Cortex of kidney (tissue), 1 donor: ENCODE measurements at places on chromosomes 7 and 10.

DNA sequence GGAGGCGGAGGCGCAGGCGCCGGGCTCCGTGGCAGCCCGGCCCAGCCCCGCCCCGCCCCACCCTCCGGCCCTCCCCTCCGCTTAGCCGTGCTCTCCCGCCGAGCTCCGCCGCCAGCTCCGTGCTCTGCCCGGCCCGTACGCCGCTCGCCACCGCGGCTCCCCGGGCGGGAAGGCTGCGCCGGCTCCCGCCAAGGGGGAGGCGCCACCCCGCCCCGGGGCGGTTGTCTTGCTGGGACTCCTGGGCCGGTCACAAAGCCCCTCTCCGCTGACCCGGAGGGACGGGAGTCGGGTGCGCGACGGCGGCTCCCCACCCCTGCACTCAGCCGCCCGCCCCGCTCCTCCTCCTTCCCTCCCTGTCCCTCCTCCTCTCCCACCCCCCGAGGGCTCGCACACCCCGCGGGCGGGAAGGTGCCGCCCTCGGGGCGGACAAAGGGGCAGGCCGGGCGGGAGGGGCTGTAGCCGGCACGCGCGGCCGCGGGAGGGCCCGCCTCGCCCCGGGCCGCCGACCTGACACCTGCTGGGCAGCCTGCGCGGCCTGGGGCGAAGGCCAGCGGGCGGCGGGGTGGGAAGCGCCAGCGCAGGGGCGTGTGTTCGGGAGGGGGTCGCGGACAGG, 11.5 kb upstream of the SP8 start:
- DNase-seq = no peak

DNA sequence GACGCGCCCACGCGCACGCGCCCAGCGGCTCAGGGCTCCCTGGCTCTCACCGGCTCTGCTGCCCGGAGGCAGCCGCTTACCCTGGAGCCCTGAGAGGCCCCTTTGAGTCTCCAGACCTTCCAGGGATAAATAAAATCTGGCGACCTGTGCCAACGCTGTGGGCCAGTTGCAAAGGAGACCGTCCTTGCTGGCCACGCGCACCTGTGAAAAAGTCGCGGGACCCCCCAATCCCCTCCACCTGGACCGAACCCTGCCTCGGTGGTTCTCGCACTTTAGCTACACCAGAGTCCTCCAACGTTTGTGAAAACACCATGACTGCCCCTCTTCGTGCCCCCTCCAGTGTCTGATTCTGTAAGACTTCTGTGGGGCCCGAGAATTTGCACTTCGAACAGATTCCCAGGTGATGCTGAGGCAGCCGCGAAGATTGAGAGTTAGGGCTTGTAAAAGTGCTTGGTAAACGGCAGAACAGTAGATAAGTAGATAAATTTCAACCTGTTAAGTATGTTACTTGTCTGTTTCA, 102.4 kb upstream of the SVIL start:
- DNase-seq = no peak

DNA sequence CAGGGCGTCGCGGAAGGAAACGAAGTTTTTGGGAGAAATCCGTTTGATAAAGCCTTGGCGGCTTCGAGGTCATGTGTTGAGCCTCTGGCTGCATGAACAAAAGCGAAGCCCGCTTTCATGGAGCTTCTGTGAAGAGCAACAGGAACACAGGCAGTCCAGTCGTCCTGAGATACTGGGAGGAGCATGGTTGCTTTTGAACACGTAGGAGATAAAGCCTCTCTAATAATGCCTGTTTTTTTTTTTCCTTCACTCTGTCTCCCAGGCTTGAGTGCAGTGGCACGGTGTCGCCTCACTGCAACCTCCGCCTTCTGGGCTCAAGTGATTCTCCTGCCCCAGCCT, 473 bp upstream of the ZNF32 start:
- no peak for DNase-seq

DNA sequence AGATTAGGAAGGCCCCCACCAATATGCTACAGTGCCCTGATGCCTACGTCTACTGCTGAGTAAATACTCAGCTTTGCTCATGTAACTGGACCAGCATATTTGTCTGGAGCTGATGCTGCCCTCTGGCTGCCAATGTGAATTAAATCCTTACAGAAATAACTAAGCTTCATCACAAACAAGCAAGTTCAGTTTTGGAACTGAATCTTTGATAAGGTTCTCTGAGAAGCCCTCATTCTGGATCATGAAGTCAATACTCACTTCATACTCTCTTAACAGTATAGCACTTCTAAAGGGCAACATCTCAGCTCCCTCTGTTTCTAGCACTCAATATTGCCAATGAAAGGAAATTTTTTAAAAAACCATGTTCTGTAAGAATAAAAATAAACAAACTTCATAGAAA, 246.7 kb downstream of the ETV1 start:
- no peak for DNase-seq

DNA sequence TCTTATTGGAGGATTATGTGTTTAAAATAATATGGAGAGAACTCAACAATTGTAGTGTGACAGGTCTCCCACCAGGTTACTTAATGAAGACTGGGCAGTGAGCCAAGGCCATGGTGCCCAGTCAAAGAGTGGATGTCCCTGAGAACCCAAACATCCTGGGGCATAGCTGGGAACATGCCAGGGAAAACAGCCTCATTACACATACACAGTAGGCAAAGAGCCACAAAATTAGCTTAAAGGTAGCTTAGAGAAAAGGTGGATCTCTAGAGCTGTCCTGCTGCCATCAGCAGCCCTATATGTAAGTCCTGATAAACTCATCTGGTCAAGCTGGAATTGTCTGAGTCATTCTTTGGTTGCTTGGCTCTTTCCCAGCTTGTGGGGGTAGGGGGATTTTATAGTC, 287.8 kb downstream of the PHF14 start:
- no peak for DNase-seq

GRCh38 chr10:25678666-25679065, 255.4 kb upstream of the MYO3A start:
- DNase-seq = no peak

GRCh38 chr7:4066626-4067475, 615.2 kb upstream of the FOXK1 start:
- no peak for DNase-seq

DNA sequence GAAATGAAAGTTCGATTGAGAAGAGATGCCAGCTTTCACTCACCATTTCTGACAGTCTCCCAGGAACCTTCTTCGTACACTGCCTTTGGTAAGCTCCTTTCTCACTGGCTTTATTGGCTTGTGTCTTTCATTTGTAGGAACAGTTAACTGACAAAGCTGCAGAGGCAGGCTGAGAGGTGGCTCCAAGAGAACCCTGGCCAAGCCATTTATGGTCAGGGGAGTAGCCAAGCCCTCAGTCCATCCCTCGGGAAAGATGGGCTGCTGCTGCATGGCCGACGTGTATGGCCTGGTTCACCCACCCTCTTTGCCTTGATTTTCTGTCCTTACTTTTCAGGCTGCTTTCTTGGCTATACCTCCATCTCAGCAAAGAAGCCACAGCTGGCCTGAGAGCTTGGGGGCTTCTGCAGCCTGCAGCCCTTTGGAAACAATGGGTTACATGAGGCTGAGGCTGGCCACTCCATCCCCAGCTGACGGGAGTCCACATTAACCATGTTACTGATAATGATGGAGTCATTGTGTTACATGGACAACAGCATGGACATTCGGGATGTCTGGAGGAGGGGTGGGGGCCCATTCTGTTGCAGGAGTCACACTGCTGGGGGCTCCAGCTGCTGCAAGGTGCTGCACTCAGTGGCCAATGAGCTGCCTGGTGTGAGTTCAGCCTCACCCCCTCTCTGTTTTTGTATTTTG, at the start of gene OPALIN:
Gene OPALIN (minus strand): TSS at position 152 of the 690 bp plus-strand sequence. CDS start 106 bp downstream, at position 46.
- no peak for DNase-seq

DNA sequence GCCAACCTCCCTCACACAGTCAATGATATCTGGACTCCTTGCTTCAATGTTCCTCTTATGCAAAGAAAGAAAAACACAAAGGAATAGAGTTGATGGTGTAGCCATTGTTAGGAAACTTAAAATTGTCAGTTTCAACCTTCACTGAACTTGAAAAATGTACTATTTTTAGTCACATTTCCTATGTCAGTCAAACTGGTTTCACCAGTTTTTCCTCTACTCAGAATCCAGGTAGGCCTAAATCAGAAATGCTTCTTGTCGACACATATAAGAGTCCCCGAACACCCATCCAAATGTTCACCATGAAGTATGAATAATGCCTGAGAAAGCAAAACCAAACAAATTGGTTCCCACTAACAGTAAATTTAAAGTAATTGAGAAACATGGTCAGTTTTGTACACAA, 42.4 kb upstream of the ZMYND11 start:
- no peak for DNase-seq

DNA sequence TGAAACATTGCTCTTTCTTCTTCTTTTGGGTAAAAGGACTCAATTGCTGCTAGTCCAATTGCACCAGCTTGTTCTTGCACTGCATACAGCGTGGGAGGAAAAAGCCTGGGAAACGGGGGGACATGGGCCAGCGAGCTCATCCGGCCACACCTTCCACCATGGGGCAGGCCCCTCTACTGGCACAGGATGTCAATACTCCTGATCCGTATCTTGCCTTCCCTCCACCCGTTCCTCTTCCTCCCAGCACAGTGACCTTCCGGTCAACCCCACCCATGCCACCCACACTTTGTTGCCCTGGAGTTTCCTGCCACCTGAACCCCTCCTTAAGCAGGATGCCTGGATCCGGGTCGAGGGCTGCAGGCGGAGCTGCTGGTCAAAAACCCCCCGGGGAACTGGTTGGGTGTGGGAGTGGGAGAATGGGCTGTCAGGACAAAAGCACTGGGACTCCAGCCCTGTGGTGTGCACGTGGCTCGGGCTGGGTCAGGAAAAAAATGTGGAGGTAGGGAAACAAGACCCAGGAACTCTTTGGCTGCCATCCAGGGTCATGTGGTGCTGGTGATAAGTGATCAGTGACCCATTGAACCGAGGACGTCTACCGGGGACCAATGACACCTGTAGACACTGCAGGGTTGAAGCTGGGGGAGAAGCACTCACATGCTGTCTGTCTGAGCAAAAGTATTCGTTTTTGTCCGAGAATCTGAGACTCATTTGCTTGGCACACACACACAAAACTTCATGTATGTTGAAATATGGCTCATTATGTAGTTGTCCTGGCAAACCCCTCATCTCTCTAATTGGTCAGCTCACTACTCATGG, 8.1 kb downstream of the IL2RA start:
- no peak for DNase-seq

GRCh38 chr10:103659674-103660363, 166.3 kb downstream of the NEURL1 start:
- DNase-seq = no peak

- no peak for DNase-seq
Observed at GRCh38 chr7:37671876-37672275, 11.7 kb upstream of the GPR141 start.

GRCh38 chr10:576130-576465, 113.4 kb downstream of the DIP2C start:
- no peak for DNase-seq

- DNase-seq = no peak
Observed at GRCh38 chr10:74827045-74827441, 643 bp downstream of the KAT6B start.

- DNase-seq = no peak
Observed at GRCh38 chr10:49360271-49361177, 35.4 kb downstream of the DRGX start.

DNA sequence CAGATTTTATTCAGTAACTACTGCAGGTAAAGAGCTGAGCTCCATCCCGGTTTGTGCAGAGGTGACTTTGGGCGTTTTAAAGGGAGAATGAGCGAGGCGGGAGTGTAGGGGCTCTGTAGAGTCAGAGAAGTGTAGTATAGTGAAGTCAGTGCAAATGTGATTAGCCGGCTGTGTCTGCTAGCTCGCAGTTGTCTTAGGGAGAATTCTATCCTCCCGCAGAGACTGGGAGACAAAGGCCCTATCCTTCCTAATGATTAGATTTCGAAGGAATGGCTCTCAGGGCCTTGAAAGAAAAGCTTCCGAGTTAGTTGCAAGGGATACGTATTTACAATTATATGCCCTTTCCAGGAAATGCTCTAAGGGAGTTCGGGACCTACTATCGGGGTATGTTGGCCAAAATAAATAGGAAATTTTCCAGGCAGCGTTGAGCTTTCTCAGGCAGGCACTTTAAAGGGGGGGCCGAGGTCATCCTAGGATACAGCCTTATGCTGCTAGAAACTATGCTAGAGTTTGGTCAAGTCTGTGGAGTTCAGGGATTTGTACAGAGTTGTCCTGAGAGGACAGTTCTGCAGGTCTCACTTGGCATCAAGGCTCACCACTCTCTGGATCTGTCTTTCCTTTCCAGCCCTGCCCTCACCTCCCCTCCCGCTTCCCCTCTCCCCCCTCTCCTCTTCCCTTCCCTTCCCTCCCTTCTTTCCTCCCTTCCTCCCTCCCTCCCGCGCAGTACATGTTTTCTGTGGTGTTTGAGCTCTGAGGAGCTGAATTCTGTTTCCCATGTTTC, 825 bp downstream of the MRPL32 start:
- DNase-seq = no peak

- no peak for DNase-seq
Observed at GRCh38 chr10:128422190-128422589, 296.0 kb upstream of the MKI67 start.

GRCh38 chr7:117995850-117996650, 122.8 kb upstream of the CTTNBP2 start:
- DNase-seq = no peak

DNA sequence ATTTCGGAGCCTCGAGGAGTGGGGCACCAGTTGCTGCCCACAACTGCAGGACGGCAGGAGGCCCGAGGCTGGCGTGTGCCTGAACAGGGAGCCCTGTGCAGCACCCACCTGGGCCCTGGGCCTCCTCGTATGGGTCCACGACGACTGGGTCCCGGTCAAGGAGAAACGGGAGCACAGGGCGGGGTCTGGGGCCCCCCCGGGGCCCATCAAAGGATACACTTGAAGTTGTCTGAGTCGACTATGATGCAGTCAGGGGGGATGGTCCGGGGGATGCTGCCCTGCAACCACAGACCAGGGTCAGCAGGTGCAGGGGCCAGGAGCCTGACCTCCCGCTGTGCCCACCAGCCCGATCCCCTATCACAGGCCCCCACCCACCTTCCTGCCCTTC, 28.5 kb upstream of the NKX6-2 start:
- no peak for DNase-seq

GRCh38 chr7:24912424-24912823, 67.6 kb downstream of the OSBPL3 start:
- DNase-seq = no peak

- no peak for DNase-seq
Observed at GRCh38 chr7:102935450-102936115, 22.8 kb downstream of the LRRC17 start.
